ENCODE measurements at places on chromosomes 11 and 22.

- no peak for DNase-seq
- no peaks in the 10 kb centered on the region for H3K36me3 ChIP-seq
- H3K27ac ChIP-seq = no peak overlapping the region
- H3K4me3 ChIP-seq = no peak overlapping the region
Measured at GRCh38 chr11:75945446-75945845, 130.4 kb downstream of the UVRAG start.

DNA sequence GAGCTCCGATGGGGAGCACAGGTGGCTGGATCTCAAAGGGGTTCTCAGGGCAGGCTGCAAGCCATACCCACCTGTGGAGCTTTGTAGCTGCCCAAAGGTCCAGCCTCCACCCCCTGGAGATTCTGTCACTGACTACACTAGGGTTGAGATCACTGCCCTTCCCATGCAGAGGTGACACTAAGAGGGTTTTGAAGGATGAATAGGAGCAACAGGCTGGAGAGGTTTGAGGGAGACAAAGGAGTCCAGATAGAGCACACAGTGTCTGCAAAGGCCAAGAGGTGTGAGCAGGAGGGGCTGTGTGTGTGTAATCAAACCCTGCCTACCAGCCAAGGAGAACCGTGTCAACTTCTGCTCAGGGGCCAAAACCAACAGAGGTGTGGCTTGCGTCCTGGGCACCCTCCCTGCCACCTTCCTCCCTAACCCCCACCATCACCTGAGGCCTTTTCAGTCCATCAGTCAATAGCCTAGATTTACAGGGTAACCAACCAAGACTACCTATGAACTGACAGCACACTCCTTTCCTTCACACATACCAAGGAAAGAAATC lies 43.0 kb upstream of the WNT11 start:
- H3K27ac ChIP-seq = no peak overlapping the region

- H3K27me3 ChIP-seq = no peaks in the 10 kb centered on the region
- no peak overlapping the region for H3K27ac ChIP-seq
- no peaks in the 10 kb centered on the region for H3K36me3 ChIP-seq
- H3K4me3 ChIP-seq = no peak overlapping the region
- DNase-seq = no peak
Measured at GRCh38 chr11:8359521-8359920, 95.8 kb upstream of the LMO1 start.

GRCh38 chr11:64226507-64227051 lies 505 bp downstream of the NUDT22 start:
- DNase-seq = no peak
- H3K4me3 ChIP-seq = peak overlapping the region; percentile 88
- peaks cover 25% of the 10 kb centered on the region for H3K4me1 ChIP-seq
- peaks cover 21% of the 10 kb centered on the region for H3K36me3 ChIP-seq
- no peaks in the 10 kb centered on the region for H3K27me3 ChIP-seq
- no peak overlapping the region for H3K27ac ChIP-seq

- peaks cover 14% of the 10 kb centered on the region for H3K4me1 ChIP-seq
- peak overlapping the region; percentile 48 for H3K27ac ChIP-seq
Measured at GRCh38 chr11:12067796-12068357, 42.5 kb upstream of the MICAL2 start.

- no peak for DNase-seq
- no peak overlapping the region for H3K4me3 ChIP-seq
- H3K4me1 ChIP-seq = peaks cover 9% of the 10 kb centered on the region
Measured at GRCh38 chr11:129268371-129268770, 76.2 kb upstream of the ARHGAP32 start.

DNA sequence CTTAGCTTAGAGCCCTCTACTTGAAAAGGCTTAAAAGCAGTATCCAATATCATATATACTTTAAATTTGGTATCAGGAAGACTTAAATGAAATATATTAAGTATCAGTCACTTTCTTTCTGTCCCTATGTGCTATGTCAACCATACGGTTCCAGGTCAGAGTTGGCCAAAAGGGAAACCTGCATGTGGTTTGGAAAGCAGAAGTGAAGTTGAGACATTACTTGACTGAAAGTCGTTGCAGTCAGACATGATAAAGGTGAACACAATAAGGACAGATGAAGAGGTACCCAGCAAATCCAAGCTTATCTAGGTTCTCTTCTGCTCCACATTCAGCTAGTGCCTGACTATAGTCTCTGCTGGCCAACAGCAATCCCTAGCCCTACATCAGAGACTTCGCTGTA lies 336.8 kb downstream of the KCNA4 start:
- H3K4me3 ChIP-seq = no peak overlapping the region
- no peaks in the 10 kb centered on the region for H3K4me1 ChIP-seq
- no peak for DNase-seq
- H3K27me3 ChIP-seq = no peaks in the 10 kb centered on the region
- H3K36me3 ChIP-seq = no peaks in the 10 kb centered on the region

DNA sequence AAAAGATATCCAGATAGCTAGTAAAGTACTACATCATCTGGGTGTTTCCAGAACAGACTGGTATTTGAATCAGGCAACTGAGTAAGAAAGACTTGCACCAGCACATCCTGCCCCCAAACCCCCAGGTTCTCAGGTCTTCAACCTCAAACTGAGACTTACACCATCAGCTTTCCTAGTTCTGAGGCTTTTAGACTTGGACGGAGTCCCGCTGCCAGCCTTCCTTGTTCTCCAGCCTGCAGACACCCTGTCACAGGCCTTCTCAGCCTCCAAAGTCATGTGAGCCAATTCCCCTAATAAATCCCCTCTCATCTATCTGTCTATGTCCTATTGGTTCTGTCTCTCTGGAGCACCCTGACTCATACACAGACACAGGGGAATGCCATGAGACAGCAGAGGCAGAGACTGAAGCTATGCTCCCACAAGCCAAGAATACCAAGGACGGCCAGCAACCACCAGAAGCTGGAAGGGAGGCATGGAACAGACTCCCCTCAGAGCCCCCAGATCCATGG lies 10.9 kb downstream of the SMCO4 start:
- H3K4me3 ChIP-seq = no peak overlapping the region
- no peak for DNase-seq
- no peaks in the 10 kb centered on the region for H3K27me3 ChIP-seq
